ENCODE measurements at places on chromosomes 12 and 14. TPM values are rescaled to one million over a fixed set of nuclear protein-coding genes. Genes with fewer than 3 reads are reported as not detected.
A peak's percentile ranks its signal among the peaks of the same experiment; 100 is the strongest.

DNA sequence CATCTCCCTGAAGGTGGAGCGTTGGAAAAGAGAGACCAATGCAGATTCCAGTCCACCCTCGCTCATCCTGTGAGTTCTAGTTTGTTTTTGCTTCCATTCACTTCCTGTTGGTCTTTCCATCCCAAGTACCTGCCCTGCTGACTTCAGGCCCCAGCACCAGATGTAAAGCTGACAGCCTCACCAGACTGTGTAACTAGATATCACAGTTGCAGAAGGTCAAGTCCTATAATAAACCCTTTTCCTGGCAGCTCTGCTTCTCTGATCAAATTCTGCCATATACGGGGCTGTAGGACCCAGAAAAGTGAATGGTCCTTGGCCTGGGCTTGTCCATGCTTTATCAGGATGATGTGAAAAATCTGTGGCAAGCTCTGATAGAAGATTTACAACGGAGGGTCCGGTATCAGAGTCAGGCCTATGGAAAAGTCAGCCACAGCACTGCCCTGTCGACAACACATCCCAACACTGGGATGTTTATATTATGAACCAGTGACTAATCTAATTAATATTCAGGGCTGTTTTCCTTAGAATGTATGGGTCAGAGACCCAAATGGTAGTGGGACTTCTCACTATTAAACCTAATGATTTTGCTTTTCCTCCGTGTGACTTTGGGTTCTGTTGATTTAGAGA lies 42.1 kb downstream of the CCDC175 start:
- DNase-seq = no peak

DNA sequence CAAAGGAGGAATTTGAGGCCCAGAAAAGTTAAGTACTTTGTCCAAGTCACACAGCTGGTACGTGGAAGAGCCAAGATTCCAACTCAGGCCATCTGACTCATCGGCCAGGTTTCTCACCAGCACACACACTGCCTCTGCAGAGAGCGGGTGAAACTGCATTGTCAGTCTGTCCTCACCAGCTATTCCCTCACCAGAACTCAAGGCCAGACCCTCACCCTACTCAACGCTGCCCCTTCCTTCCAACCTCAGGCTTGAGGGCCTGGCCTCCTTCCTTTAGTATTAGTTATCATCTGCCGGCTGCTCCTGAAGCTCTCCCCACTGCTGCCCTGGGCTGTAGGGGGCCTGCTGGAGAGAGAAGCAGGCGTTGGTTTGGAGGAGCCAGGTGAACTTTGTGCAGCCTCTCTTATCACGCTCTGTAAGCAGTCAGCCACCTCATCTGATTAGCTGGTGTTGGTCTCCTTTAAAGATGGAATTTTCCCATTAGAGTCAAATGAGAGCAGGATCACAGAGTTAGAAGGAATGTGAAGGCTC lies 16.6 kb upstream of the PLEK2 start:
- peak; percentile 43 for DNase-seq

DNA sequence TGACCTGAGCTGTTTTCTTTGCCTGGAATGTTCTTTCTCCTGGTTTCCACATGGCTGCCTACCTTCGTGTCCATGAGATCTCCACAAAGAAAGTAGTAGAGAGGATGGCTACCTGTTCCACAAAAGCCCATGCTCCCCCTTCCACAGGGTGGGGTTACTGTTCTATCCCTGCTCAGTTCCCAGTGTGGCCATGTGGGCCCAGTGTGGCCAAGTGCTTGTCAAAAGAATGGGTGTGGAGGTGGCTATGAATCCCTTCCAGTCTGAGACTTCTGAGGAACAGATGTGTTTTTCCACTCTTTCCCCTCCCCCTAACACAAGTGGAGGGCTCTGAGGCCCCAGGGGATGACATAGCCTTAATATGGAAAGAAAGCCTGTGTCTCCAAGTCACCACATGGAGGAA lies 26.2 kb upstream of the HSP90B1 start:
- no peak for DNase-seq

- no peak for DNase-seq
These were observed 53.1 kb downstream of the KCNA1 start for GRCh38 chr12:4962539-4963486.

GRCh38 chr14:51834240-51834639 lies 26.2 kb upstream of the GNG2 start:
- DNase-seq = no peak

DNA sequence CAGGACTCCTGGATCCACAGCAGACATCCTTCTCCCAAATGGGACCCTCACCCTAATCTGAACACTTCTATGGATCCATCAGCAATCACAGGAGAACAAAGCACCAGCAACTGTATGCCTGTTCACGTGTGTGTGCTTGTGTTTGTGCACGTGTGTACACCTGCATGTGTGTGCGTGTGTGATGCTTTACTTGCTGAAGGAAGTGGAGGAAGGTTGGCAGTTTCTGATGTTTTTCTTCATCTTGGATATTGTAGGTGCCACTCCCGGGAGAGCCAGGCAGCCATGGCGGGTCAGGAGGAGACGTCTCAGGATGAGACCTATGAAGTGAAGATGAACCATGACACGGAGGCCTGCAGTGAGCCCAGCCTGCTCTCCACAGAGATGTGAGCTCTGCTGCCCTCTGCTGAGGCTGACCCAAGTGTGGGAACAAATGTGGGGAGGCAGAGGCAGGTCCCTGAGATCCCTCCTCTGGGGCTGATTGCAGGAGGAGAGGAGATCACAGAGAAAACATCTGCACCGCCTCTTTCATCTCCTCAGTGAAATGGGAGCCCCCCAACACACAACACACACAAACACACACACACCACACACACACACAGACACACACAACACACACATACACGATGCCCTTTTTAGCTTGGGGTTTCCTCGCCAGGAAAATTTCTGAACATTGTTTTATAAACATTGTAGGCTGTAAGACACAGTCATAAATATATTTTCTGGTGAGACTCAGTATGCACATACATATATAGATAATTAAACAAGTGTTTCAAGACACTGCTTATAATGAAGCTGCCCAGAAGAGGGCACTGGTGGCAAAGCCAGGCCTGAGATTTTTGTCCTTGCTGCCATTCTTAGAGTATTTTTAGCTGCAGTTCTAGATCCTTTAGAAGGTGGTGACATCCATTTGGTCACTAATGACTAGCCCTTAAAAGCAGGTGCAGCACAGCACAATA lies 112.2 kb upstream of the FKBP4 start:
- peak; percentile 39 for DNase-seq

GRCh38 chr12:52634266-52635056 lies 16.1 kb upstream of the KRT73 start:
- DNase-seq = no peak

DNA sequence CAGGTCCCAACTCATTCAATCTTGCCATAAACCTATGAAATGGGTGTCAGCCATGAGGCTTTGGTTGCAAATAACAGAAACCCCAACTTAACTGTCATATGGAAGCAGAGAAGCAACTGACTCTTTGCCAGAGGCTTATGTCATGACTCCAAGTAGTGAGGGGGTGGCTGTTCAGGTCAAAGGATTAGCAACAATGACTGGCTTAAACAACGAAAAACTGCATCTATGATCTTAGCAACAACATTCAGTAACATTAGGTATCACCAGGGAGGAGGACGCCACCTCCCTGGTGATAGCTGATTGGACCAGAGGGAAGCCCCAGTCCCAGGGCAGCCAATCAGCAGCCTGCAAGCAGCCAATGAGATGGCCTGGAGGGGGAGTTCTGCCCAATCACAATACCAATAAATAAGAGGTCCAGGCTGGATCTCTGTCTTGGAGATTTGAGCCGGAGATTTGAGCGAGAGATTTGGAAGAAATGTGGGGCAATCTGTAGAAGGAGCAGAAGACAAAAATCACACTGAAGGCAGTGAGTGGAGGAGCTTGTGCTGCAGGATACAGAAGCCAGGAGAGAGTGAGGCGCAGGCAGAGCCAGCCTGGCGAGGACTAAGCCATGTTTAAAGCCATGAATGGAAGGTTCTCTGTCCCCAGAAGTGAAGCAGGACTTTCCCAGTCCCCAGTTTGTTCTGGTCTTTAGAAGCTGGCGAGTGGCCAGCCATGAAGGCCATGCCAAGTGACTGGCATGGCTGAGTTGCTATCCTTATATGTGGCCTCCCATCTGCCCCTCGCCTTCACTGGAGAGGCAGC lies 93.3 kb downstream of the CALM1 start:
- DNase-seq = peak; percentile 24

GRCh38 chr12:117738233-117738632 lies 230.6 kb downstream of the KSR2 start:
- no peak for DNase-seq

TAS2R30 gene
- 4.0 TPM for total RNA-seq

- no peak for DNase-seq
These were observed 66.6 kb downstream of the IFNG start for GRCh38 chr12:68092976-68093375.

ANO2 gene
- not detected for total RNA-seq

DNA sequence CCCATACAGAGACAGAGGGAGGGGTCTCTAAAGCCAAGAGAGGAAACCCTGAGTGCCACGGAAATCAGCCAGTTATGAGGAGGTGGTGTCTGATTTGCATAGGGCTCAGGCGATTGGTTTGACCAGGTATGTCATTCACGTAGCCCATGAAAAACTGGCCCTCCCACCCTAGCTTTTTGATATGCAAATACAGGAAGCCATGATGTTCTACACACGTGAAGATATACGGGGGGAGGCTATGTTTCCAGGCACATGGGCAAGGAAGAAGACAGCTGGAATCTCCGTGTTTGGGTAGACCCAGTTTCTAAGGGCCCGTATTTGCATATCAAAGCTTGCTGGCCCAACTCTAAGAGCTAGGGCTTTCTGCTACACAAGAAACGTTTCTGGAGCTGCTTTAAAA lies 717.8 kb upstream of the SEL1L start:
- DNase-seq = no peak
